ENCODE measurements at places on chromosomes 16 and 17.

DNA sequence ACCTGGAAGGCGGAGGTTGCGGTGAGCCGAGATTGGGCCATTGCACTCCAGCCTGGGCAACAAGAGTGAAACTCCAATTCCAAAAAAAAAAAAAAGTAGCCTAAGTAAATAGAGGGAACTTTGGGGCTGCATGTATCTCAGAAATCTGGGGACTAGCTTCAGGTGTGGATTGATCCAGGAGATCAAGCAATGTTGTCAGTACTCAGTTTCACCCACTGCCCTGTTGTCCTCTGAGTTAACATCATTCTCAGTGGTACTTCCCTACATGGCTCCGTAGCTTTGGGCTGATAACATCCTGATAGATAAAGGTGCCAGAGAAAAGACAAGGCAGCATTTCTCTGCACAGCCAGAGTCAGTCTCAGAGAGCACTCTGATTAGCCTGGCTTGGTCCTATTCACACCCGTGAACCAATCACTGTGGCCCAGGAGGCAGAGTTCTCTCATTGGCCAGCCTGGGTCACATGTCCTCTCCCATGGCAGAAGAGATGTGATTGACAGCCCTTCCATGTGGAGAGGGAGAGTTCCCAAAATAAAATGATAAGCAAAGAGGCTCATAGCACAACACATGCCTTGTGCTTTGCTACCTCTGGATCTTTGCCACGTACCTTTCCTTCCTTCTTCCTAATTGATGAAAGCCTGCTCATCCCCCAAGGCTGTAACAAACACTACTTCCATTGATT is 99.6 kb downstream of the ABCC1 start:
- DNase-seq: no peak

DNA sequence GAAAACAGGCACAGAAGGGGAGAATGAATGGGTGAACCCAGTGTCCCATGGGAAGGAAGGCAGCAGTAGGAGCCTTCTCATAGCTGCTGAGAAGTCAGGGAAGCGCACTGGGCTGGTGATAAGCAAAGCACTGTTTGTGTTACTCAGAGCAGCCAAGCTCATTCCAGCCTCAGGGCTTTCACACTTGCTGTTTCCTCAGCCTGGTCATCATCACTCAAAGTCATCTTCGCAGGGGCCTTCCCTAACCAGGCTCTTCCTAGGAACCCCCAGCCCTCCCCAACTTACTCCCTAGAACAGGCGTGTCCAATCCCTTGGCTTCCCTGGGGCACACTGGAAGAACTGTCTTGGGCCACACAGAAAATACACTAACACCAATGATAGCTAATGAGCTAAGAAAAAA is 32.1 kb upstream of the LONP2 start:
- DNase-seq: no peak

- no peak for DNase-seq
Measured at GRCh38 chr16:72673118-72673517, 374.8 kb downstream of the ZFHX3 start.

- DNase-seq: no peak
Measured at GRCh38 chr16:79163691-79164387, 436.7 kb downstream of the MAF start.

DNA sequence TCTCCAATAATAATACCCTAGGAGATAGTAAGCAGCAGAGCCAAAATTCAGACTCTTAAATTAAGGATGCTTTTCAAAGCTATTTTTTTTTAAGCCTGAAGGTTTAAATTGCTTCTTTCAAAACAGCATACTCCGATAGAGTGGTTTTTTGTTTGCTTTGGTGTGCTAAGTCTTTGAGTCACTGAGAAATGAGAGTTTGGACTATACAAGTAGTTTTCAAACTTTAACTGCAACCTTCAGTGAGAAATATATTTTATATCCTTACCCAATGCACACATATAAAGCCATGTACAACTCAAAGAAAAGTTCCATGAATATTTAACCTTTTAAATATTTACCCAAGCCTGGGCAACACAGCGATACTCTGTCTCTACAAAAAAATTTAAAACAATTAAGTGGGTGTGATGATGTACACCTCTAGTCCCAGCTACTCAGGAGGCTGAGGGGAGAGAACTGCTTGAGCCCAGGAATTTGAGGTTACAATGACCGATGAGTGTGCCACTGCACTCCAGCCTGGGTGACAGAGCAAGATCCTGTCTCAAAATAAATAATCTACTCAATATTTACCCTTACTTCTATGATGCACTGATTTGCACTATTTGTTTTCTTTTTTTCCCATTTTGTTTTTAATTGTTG is 19.2 kb downstream of the DCUN1D3 start:
- no peak for DNase-seq

GRCh38 chr17:4506892-4507291 is 8.2 kb downstream of the SPNS2 start:
- DNase-seq: no peak

DNA sequence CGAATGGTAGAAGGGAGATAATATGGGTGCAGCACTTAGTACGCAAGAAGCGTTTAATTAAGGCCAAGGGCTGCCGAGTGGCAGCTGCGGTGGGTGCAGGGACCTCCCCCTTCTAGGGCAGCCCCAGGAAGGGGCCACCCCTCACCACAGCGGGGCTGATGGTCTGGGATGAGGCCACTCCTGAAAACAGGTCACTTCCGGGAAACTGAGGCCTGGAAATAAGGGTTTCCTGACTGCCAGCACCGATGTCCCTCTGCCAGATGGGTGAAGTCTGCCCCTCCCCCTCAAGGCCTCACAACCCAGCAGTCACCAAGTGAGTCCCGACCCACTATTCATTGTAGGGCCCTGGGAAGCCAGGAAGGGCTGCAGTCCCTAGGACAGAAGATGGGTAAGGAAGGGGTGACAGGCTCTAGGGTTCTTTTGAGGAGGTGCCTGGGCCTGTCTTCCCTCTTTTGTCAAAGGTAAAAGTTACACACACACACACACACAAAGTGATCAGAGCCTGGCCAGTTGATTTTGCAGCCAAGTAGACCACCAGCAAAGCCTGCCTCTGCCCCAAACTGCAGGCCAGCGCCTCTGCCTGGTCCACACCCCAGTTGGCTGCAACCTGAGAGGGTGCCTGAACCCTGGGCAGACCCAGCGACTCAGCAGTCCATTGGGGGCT is 12.5 kb downstream of the SREBF1 start:
- no peak for DNase-seq

- DNase-seq: no peak
Measured at GRCh38 chr17:9324864-9325263, 250.8 kb downstream of the STX8 start.

DNA sequence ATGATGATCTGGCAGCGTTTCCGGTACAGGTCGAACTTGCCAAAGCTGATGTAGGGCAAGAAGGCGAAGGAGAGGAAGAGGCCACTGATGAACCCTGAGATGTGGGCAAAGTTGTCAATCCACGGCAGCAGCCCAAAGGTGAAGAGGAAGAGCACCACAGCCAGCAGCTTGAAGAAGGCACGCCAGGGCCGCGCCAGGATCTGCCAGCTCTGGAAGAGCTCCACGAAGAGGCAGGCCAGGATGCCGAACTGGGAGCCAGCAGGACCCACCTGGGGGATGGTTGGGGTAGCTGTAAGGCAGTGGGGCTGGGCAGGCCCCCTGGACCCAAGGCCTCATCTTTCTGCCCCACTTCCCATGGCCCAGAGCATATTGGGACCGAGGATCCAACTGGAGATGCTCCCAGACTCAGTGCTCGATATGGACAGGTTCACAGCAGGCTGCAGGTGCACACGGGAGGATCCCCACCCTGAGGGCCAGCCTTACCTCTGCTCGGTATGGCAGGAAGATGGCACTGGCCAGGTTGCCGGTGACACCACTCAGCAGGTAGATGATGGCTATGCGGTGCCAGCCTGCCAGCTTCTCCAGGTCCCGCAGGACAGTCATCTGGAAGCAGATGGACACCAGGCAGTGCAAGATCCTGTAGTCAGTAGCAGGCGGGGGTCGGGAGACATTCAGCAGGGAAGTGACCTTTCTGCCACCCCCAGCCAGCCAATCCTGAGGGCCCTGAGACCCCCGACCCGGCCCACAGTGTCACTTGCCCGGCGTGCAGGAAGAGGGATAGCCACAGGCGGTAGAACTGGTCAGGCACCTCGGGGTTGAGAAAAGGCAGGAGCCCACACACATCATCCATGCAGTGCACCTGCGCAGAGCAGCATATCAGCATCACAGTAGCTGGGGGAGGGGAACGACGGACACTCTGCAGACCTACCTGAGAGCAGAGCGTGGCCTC is 5.1 kb downstream of the SNRNP25 start:
- no peak for DNase-seq

DNA sequence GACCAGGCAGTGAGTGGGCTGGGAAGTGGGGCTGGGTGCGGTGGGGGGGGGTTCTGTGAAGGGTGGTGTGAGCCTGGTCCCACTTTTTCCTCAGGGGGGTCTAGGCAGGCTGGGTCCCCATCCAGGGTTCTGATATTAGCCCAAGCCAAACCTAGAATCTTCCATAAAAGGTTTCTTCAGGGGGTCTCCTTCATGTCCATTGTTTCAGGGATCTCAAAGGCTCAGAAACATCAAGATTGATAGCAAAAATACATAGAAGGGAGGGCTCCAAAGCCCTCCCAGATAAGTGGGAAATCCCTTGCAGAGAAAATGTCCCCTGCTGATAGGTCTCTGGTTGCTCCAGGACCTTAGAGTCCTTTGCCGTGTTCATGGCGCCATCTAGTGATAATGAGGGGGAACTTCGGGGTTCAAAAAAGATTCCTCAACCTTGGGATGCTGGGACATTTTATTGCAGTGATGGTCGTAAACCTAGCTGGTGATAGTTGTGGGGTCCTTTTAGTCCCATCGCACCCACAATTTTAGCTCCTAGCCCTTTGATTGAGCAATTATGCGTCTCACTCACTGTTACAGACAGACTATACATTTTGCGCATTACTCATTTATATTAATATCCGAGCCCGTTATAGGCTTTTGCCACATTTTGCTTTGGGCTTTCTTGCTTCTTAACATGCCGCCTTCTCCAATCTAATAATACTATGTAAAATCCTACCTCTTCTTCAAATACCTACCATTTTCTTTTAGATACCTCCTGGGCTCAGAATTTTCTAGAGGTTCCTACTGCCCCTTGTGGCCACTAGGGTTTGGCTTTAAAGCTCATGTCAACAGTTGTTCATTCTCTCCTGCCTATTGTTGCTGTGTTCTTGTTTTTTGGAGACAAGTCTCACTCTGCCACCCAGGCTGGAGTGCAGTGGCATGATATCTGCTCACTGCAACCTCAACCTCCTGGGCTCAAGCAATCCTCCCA is 35.1 kb downstream of the IGF2BP1 start:
- no peak for DNase-seq

DNA sequence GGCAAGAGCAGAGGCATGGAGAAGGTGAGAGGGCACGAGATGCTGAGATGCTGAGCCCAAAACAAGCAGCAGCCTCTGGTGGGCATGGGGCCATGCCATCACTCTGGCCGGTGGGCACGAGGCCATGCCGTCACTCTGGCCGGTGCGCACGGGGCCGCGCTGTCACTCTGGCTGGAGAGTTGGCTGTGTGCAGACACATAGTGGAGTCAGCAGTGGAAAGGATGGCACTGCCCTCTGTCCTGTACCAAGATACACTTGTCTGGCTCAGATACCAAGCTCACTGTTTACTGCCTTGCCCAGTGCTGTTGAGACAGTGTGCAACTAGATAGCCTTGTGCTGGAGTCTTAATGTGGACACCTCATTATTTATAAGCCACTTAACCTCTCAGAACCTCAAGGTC is 45.1 kb downstream of the CYB5D2 start:
- no peak for DNase-seq

DNA sequence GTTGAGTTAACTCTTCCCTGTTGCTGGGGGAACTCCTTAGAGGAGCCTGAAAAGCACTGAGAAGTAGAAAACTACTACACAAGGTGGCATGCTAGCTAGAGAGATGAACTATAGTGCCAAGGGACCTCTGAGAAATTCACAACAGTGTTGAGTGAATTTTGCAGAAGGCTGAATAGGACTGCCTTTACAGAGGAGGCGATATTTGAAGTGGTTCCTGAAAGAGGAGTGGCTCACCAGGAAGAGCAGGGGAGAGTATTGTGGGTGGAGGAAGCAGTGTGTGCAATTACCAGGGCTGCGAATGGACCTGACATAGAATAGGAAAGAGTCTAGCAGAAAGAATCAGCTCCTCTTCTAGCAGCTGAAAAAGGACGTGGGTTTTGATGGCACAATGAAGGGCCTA is 66.4 kb downstream of the CDK5R1 start:
- DNase-seq: no peak

GRCh38 chr16:19305443-19305842 is 19.9 kb downstream of the CLEC19A start:
- no peak for DNase-seq

DNA sequence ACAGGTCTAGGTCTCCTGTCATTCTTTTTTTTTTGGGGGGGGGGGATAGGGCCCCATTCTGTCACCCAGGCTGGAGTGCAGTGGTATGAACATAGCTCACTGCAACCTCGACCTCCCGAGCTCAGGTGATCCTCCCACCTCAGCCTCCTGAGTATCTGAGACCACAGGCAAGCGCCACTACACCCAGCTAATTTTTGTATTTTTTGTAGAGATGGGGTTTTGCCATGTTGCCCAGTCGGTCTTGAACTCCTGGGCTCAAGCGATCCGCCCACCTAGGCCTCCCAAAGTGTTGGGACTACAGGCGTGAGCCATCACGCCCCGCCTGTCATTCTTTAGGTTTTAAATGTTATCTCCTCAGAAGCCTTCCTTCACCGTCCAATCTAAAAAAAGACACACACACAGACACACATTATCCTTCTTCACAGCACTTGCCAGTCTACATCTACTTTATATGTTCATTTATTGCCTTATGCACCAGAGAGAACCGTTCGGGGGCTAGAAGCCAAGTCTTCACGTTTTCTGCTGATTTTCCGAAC is 694 bp downstream of the MRPL27 start:
- no peak for DNase-seq

DNA sequence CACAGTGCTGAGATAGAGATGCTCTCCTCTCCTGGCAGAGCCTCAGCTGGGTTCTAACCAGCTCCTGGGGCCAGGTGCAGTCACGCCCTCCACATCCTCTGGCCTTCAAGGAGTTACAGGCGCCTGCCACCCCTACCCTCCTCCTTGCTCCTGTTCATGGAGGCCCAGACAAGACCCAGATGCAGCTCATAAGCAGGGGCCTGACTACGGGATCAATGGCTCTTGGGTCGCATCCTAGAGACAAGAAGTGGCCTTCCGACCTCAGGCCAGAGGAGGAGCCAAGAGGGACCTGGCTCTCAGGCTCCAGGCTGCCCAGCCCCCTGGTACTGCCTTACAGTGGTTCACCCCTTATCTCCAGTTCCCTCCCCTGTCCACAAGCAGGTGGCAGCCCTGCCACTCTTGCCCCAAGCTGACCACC is 23.0 kb downstream of the ARHGAP27 start:
- no peak for DNase-seq

GRCh38 chr16:47965439-47965838 is 190.4 kb downstream of the ABCC12 start:
- DNase-seq: no peak

DNA sequence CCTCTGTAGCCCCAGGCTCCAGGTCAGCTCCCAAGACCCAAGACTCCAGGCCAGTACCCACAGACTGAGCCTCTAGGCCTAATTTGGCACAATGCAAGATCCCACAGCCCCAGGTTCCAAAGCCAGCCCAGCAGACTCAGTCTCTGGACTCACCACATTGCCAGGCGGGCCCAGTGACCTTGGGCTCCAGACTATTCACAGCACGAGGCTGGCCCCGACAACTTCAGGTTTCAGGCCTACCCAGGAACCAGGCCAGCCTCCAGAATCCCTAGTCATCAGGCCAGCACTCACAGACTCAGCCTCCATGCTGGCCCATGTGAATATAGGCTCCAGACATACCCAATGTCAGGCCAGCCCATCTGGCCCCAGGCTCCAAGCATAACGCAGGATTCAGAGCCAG is 103.8 kb downstream of the CEP112 start:
- no peak for DNase-seq
